ENCODE measurements at places on chromosomes 6 and 20.

DNA sequence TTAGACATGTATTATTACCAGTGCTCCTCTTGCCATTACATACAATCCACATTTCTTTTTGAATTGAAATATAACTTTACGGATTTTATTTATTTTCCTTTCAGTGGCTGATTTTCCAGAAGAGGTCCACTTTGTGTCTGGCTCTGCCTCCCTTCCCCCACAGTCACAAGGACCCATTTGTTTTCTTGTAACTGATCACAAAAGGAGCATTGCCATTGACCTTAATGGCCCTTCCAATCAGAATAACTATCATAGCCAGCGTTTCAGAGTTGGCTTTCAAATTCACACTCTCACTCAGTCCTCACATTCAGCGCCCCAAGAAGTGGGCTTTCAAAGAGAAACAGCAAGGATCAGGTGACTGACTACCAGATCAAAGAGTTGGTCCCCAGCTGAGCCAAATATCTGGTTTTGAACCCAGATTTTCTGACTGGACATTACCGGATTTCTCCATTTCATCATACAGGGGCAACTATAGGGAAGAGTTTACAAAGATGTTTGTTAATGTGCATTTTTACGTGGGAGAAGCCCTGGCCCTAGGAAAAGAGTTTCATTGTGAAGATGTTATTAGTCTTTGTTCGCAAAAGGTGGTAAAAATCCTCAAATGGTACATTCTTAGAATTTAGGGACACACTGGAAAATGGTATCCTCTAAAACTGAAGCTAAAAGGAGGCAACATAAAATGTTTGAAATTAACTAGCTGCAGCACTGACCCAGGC, 2.0 kb upstream of the SLC22A23 start:
- DNase-seq, result no peak

GRCh38 chr6:37399795-37400490, 33.1 kb upstream of the CMTR1 start:
- no peak for DNase-seq

DNA sequence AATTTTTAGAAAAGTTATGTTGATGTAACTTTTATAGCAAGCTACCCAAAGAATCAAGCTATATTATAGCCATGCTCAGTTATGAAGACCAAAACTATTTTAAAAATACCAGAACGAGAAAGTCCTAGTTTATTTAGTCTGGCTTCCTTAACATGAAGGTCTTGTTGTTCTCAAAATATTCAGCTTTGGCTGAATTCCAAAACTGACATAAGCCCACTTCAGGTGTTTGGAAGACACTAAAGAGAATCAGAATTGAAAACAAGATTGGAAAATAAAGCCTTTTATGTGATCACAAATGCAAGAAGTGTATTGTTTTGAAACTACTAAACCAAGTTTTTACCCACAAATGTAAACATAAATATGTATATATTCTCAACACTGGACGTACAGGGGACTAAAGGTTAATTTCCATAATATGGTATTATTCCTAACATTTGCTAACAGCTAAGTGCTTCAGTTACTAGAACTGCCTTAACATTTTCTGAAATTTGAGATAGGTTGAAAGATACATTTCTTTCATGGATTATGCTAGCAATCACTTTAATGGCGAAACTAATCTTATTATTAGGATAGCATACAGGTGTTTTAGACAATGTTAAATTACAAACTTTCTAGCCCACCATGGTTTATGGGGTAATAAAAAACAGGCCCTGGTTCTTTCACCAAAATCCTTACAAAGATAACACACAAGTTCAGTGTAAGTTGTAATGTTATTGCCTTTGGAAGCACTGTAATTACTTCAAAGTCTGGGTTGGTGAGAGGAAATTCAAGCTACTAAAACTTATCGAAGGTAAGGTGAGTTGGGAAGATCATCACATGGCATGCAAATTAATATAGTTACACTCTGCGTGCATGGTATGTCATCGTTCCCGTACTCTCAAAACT, 1.6 kb downstream of the MAP3K5 start:
- DNase-seq, result no peak

DNA sequence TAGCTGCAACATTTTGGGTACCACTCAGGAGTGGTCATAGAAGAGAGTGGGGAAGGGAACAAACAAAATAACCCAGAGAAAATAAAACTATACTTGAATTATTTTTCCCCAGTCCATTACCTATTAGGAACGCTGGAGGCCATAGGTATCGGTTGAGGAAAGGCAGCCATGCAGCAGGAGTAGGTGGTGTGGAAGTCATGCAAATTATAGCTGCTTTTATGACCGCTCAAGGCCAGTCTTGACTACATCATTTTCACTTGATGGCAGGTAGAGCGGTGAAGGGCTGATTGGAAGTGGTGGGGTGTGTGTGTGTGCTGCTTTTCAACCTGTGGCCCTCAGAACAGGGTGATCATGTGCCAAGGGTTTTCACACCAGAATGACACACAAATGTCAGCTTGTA, 36.5 kb upstream of the KIF13A start:
- no peak for DNase-seq

- DNase-seq, result no peak
Measured at GRCh38 chr20:11459090-11459890, 458.4 kb upstream of the BTBD3 start.

- no peak for DNase-seq
Measured at GRCh38 chr20:40390654-40391053, 298.4 kb downstream of the MAFB start.

GRCh38 chr6:157271911-157272310, 51.4 kb downstream of the TMEM242 start:
- DNase-seq, result no peak

GRCh38 chr20:57262301-57262700, 4.1 kb downstream of the BMP7 start:
- no peak for DNase-seq

GRCh38 chr6:90362318-90362717, 65.7 kb upstream of the BACH2 start:
- DNase-seq, result no peak

DNA sequence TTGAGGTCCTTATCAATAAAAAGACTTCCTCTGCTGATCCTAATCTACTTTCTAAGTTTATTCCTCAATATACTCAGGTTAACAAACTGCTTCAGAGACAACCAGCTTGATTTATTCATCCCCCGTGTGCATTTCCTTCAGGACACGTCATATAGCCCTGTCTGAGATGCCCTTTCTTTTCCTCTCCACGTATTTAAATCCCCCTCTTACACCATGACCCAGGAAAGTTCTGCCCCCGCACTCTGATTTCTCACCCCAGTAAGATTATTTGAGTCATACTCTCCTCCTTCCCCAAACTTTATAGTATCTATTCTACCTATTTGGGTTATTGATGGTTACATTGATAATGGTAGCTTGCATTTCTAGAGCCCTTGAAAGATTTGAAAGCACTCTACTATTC, 9.8 kb upstream of the CGA start:
- no peak for DNase-seq

- no peak for DNase-seq
Measured at GRCh38 chr20:48759631-48760245, 68.1 kb downstream of the PREX1 start.

DNA sequence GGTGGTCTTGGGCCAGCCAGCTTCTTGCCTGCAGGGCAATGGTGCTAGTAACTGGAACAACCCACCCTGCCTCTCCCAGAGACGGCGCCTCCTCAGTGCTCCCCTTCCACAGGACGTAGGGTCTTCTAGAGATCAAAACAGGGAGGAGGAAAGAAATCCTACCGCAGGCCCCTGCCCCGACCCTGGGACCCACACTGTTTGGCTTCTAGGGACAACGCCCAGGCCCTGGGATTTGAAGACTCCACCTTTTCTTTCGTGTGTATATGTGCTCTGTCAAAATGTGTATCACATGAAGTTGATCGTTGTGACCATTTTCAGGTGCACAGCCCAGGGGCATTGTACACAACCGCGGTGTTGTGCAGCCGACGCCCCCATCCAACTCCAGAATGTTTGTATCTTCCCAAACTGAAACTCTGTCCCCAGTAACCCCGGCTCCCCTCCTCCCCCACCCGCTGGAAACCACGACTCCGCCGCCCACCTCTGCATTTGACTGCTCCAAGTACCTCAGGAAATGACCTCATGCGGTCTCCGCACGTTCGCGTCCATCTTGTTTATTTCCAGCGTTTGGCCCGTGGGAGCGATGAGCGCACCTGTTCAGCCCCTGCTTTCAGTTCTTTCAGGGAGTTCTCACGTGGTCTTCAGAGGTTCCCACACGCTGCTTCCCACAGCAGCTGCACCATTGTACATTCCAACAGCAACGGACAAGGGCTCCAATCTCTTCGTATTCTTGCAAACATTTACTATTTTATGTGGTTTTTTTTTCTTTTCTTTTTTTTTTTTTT, 3.4 kb upstream of the BHLHE23 start:
- peak; percentile 69 for DNase-seq

GRCh38 chr6:54173089-54173488, 61.8 kb downstream of the MLIP start:
- DNase-seq, result no peak

GRCh38 chr6:69220375-69220774, 576.4 kb downstream of the LMBRD1 start:
- no peak for DNase-seq

GRCh38 chr6:37636801-37637561, 60.7 kb downstream of the MDGA1 start:
- no peak for DNase-seq

GRCh38 chr20:51749674-51750036, 18.5 kb downstream of the ATP9A start:
- no peak for DNase-seq

DNA sequence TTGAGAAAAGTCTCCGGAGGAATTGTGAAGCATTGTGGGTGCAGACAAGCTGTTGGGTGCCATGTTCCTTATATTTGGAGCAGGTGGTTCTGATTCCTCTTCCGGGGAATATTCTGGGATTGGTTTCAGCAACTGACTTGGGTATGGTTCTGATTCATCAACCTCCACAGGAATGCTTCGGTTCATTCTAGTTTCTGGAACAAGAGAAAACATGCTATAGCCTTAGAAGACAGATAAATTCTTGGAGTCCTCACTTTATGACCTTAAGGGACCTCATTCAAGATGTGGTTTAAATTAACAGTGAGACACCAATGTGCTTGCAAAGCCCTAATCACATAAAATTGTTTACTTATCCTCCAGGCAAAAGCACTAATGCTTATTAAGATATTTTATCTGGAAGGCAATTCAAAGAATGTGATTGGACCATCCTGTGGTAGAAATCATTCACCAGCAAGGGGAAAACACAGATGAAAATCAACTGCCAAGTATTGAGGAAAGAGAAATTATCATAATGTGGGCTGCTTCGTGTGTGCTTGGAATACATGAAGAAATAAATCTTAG, 13.7 kb downstream of the TRAF3IP2 start:
- DNase-seq, result no peak

DNA sequence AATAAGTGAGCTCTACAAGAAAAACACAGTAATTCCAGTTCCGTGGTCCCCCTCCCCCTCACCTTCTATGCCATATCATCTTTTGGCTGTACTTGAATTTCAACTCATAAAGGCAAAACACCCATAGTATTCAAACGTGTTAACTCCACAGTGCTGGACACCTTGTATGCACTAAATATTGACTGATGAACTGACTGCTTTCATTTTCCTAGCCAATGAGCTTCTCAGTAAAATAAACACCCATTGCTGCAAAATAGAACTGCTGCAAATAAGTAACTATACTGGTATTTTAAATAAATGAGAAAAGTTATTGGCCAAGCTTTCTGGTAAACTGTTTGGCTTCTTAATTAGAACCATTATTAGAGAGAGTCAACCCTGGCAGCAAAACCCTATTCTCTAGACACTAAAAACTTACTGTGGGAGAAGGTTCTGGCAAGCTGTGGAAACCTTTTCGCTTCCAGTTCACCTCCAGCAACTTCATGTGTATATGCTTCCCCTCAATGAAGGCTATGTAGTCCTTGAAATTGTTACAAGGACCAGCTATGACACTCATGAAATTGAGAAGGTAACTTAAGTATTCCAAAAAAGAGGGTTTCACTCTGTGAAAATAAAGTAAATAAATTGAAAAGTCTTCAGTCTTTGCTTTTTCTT, 86.0 kb downstream of the MBOAT1 start:
- DNase-seq, result no peak

DNA sequence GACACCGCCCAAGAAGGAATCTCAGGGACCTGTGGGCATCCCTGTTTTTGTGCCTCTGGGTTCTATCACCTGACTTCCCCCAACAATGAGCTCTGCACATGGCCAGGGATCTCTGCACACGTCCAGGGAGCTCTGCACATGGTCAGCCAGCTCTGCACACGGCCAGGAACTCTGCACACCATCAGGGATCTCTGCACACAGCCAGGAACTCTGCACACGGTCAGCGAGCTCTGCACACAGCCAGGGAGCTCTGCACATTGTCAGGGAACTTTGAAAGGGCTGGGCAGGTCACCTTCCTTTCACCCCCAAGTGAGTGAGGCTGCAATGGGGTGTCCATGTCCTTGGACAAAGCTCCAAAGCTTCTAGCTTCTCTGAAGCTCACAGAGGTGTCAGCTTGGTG, 5.2 kb upstream of the SLCO4A1 start:
- no peak for DNase-seq

DNA sequence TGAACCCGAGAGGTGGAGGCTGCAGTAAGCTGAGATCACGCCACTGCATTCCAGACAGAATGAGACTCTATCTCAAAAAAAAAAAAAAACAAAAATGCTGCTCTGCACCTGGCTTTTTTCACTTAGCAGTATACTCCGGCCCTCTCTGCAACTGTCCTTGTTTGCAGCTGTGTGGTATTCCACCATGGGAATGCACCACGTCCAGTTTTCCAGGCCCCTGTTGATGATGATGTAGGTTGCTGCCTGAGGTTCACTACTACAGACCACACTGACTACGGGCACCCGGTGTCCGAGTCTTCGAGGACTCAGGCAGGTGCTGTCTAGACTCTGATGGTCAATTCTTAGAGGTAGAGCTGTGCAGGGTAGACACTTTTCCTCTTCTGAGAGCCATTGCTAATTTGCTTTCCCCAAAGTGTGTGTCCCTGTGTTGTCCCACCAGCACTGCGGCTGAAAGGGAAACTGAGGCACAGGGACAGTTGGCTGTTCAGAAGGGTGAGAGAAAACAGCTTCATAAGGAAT, 56.5 kb downstream of the UBE2V1 start:
- no peak for DNase-seq

DNA sequence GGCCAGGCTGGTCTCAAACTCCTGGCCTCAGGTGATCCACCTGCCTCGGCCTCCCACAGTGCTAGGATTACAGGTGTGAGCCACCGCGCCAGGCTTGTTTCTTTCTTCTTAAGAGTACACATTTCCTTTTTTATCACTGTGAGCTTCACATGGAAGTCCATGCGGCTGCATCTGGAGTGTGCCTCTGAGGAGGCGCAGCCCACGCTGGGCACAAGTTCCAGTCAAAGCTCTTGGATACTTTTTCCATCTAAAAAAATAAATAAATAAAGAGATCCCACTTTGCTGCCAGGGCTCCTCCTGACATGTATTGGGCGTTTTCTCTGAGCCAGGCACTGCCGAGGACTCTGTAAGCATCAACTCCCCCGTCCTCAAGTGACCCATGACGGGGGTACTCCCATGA, 123.0 kb downstream of the PREX1 start:
- no peak for DNase-seq

- DNase-seq, result no peak
Measured at GRCh38 chr6:166586424-166587156, at the start of gene RAMACL. Gene RAMACL, minus strand, starts transcription at chr6:166586678. Its CDS starts 201 bp downstream, at chr6:166586477.
